Activated T-cell treated with anti-CD3 and anti-CD28 coated beads for 4 hours (primary cell): ENCODE measurements at places on chromosomes 7 and 10.

DNA sequence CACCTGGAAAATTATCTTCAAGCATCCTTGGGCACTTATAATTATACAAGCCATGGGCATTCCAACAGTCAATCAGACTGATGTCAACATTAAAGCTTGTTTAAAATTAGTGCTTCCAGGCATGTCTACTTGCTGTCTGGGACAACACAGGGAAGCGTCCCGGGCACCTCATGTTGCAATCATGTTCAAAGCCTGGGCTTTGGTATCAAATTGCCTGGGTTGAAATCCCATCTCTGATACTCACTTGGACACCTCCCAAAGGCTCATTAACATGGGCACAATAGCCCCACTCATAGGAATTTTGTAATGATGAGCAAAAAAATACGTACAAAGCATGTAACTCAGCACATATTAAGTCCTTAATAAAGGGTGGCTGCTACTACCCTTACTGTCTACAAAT is 14.4 kb downstream of the AIFM2 start:
- DNase-seq = no peak

- no peak for DNase-seq
These were observed 9.6 kb downstream of the MAFK start for GRCh38 chr7:1539882-1540775.

- no peak for DNase-seq
These were observed 276.1 kb downstream of the BMPER start for GRCh38 chr7:34181271-34181958.

DNA sequence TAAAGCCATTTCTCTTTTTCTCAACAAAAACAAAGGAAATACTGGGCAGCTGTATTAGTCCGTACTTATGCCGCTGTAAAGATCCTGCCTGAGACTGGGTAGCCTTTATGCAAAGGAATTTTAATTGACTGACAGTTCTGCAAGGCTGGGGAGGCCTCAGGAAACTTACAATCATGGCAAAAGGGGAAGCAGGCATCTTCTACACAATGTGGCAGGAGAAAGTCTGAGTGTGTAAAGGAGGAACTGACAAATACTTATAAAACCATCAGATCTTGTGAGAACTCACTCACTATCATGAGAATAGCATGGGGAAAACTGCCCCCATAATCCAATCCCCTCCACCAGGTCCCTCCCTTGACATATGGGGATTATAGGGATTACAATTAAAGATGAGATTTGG is 264.3 kb downstream of the SEMA3A start:
- no peak for DNase-seq

GRCh38 chr10:70908406-70909296 is 20.3 kb upstream of the PCBD1 start:
- DNase-seq = no peak

DNA sequence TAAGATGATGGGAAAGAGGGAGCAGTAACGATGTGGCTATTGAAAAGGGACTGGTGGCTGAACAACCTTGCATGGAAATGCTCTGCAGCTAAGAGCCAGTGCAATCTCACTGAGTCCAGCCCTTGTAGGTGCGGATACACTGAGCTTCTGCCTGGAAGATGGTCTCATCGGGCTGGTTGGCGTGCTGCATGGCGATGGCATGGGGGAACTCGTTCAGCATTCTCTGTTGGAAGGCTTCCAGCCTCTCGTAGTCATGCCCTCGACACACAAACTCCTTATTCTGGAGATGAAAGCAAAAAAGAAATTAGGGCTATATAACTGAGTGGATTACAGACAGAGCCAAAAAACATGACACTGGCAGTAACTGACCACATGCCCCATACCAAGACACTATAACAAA is 197.8 kb upstream of the IMMP2L start:
- no peak for DNase-seq

DNA sequence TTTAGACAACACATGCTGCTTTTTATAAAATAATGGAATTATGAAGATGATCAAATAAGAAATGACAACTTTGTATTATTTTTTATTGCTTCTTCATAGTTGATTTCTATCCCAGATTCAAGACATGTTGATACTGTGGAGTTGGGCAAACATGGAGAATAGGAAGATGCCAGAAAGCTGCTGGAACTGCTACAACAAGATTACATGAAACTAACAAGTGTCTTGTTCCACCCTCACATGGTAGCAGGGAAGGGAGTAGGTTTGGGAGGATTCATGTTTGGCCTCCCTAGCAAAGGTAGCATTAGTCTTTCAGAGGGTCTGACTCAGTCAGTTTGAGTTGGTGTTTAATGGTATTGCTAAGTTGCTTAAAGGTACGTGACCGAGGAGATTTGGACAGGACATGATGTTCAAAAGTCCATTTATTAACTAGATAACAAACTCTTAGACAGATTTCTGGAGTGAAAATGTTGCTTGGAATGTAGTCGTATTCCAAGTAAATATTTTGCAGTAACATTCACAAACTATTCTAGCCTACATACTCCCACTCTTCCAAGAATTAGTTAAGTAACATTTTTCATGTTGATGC is 33.1 kb downstream of the PRR15 start:
- no peak for DNase-seq

DNA sequence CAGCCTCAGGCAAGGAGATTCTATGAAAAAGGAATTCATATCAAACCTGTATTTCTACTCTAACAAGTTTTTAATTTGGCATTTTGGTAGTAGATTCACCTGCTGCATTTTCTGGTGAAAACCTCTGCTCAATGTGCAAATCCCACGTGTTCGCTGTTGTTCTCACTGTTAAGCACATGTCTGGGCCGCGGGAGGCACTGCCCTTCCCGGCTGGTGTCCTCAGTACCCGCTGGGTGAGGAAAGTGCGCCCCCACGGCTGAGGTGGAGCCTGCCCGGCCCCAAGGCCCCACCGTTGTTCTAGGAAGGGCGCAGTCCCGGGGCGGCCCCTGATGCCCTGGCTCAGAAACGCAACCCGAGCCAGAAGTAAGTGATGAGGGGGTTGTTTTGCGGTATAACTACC is 193.4 kb upstream of the VWC2 start:
- DNase-seq = no peak

GRCh38 chr10:49616421-49617101 is 2.7 kb downstream of the CHAT start:
- no peak for DNase-seq

DNA sequence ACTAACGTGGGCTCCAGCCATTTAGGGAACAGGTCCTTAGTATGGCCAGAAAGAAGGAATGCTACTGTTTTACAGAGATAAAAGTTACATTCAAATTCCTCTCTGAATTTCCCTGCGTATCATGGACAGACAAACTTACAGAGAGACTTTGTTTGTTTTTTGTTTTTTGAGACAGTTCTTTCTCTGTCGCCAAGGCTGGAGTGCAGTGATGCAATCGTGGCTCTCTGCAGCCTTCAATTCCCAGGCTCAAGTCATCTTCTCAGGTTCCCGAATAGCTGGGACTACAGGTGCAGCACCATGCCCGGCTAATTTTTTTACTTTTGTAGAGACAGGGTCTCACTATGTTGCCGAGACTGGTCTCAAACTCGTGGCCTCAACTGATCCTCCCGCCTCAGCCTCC is 64.5 kb upstream of the MPP7 start:
- DNase-seq = no peak

DNA sequence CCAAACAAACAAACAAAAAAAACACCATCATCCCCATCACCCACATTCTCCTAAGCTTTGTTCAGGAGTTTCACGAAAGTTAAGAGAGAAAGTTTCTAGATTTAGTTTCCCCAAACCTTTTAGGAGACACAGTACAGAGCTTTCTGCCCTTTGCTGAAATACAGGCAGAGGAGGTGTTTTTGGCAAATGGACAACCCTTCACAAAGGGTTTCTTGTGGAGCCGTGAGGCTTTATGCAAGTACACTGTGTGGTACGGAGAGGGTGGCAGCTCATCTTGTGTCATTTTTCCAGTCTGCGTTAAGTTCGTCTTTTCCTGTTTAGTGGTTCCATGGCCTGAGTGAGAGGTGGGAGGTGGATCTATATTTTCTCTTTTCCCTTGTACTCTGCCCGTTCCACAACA is 215.5 kb upstream of the PRKCQ start:
- no peak for DNase-seq

- DNase-seq = no peak
These were observed 72.1 kb downstream of the INHBA start for GRCh38 chr7:41630741-41631140.

DNA sequence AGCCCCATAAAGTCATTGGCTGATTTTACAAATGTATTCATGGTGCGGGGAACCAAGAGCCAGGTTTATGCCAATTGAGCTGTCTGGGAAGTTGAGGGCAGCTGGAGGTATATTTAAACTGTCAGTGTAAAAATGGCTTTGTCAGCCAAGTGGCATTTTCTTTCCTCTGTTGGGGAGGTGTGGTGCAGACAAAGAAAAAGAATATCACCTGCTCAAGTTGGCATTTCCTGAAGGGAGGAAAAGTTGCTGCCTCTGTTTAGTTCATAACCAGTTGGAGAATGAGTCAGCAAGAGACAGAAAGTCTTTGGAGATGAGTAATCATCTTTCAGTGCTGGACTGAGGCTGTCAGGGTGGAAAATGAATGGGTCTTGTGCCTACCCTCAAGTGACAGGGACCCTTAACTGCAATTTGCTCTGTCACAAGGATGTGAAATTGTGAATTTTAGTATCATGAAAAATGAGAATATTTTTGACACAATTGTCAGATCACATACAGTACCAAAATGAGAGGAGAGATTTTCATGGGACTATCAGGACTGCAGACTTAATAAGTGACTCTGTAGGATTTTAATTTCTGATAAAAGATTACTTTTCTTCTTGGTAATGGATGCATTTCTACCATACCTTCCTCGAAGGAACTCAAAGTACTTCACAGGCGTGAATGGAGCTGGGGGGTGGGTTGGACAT is 137.3 kb downstream of the ANLN start:
- DNase-seq = no peak

DNA sequence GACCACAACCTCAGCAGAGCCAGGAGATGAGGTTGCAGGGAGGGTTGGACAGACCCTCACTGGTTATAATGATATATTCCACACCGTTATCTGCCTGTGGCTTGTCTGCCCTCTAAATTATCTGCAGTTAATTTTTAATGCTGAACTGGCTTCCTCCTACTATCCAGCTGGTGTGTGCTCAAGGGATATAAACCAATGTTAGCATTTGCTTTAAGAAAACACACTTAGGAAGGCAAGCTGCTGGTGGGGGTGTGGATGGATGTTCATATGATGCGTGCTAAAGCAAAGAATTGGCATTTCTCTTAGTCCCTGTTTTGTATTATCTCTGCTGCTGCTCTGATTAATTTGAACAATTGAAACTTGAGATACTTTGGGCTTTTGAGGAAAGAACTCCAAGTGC is 132.2 kb upstream of the NPVF start:
- DNase-seq = no peak

- no peak for DNase-seq
These were observed 789.4 kb downstream of the TYW1 start for GRCh38 chr7:67786021-67786420.

- DNase-seq = no peak
These were observed 695.0 kb upstream of the NRP1 start for GRCh38 chr10:34029455-34029854.

DNA sequence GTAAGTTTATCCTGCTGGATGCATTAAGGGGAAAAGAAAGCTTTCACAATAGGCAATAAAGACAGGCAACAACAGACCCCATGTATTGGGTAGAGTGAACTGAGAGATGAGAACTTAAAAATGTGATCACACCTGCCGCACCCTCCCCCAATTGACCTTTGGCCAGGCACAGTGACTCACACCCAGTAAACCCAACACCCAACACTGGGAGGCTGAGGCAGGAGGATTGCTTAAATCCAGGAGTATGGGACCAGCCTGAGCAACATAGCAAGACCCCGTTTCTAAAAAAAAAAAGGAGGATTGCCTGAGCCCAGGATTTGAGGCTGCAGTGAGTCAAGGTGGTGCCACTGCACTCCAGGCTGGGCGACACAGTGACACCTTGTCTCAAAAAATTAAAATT is 86.9 kb downstream of the MPP7 start:
- DNase-seq = no peak

DNA sequence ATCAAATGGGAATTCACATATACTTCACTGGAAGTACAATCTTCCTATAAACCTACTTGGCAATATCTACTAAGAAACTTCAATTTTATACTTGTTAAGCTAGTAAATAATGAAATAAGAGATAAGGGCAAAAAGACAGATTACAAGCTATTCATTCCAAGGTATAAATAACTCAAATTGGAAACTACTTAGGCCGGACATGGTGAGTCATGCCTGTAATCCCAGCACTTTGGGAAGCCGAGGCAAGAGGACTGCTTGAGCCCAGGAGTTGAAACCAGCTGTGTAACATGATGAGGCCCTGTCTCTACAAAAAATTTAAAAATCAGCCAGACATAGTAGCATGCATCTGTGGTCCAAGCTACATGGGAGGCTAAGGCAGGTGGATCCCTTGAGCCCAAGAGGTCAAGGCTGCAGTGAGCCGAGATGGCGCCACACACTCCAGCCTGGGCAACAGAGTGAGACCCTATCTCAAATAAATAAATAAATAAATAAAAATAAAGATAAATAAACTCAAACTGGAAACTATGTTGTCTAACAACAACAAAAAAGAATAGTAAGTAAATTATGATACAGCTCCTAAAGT is 37.6 kb downstream of the ARHGAP21 start:
- no peak for DNase-seq

DNA sequence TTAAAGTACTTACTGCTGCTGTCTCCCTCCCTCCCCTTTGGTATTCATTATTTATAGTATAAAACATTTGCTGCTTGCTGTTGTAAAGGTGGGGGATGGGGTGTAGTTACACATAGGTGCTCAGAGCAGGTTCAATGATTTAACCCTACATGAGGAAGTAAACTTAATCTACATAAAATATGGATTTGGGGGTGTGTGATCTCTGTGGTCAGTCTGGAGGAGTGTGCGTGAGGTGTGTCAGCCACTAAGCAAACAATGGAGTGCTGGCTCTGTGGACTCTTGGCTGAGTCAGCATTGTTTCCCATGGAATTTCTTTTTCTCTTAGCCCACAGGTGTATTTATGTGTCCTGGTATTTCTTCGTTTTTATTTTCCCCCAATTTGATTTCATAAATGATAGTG is 133.9 kb downstream of the AUTS2 start:
- DNase-seq = no peak

GRCh38 chr10:11157292-11158076 is 139.8 kb downstream of the CELF2 start:
- no peak for DNase-seq

DNA sequence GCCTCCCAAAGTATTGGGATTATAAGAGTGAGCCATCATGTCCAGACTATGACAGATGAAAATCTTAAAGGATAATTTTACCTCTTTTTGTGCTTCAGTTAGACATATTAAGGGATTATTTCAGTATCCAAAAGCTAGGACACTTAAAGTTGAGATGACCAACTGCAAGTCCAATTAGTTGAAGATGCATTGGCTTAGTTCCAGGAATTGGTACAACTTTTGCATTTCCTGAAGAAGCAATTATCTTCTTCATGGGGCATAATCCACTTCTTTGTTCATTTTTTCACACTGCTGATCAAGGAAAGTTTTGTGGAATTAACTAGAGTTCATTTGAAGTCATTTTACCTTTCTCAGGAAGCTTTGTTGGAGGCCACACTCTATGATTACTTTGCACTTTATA is 72.0 kb upstream of the HECW1 start:
- no peak for DNase-seq

GRCh38 chr7:44729949-44730590 is 18.6 kb upstream of the ZMIZ2 start:
- DNase-seq = no peak

- DNase-seq = no peak
These were observed 22.8 kb upstream of the PRKAG2 start for GRCh38 chr7:151899513-151900360.
